Breast epithelium (tissue), 4 donors: ENCODE measurements at places on chromosomes 5 and 9.

DNA sequence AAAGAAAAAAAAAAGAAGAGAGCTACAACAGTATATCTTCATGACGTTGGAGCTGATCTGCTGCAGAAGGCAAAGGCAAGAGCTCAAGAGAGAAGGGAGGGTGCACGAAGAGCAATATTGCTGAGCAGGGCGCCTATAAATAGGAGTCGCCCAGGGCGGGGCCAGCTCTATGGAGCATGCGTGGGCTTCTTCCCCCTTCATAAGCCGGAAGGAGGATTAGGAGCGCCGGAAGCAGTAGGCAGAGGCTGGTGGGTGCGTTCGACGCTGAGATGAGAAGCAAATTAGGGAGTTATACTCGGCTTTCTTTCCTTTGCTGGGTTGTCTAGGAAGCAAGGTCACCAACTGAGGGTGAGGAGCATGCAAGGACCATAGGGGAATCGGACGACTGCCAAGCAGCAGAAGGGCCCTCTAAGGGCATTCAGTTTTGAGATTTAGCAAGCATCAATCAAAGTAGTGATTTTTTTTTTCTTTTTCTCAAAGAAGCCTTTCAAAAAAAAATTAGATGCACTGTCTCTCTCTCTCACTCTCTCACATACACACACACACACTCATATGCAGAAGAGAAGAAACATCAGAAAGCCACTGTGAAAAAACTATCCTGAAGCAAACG lies 496.7 kb downstream of the ENC1 start:
- H3K4me3 ChIP-seq: no peak overlapping the region
- no peaks in the 10 kb centered on the region for H3K4me1 ChIP-seq
- H3K36me3 ChIP-seq: no peaks in the 10 kb centered on the region
- H3K27me3 ChIP-seq: no peaks in the 10 kb centered on the region
- no peak overlapping the region for H3K27ac ChIP-seq

DNA sequence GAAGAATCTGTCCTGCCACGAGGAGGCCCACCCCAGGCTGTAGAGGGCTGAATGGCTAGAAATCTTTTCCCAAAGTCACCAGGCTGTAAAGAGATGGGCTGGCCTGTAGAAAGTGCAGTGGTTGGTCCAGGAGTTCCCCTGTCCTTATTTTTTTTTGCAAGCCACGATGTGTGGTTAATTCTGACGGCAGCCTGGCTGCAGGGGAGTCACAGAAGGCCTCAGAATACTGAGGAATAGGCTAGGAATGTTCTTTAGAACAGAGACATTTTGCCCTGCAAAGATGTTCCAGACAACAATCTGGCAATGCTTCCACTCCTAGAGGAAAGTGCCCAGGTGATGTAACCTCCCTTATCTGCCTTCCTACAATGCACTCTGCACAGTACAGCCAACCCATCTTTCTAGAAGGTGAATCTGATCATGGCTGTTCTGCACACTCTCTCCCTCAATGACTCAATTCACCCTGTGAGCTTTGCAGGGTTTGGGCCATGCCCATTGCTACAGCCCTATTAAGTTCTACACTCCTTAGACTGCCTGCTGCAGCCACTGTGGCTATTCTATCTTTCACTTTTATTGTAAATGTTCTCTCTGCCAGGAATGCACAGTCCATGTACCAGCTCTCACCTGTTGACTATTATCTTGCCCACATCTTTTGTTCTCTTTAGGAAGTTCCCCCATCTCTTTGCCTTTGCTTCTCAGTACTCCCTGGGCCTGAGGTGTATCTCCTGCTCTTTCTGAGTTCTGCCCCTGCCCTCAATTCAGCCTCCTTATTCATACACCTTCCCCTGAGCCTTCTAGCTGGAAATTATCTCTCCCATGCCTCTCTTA lies 377.8 kb upstream of the CLINT1 start:
- no peaks in the 10 kb centered on the region for H3K36me3 ChIP-seq
- no peaks in the 10 kb centered on the region for H3K27me3 ChIP-seq
- no peak for DNase-seq
- H3K4me3 ChIP-seq: no peak overlapping the region
- no peaks in the 10 kb centered on the region for H3K4me1 ChIP-seq

GRCh38 chr9:134519375-134520070 lies 122.1 kb upstream of the COL5A1 start:
- H3K27me3 ChIP-seq: no peaks in the 10 kb centered on the region
- H3K36me3 ChIP-seq: no peaks in the 10 kb centered on the region
- H3K4me1 ChIP-seq: no peaks in the 10 kb centered on the region
- no peak overlapping the region for H3K4me3 ChIP-seq
- no peak overlapping the region for H3K27ac ChIP-seq

DNA sequence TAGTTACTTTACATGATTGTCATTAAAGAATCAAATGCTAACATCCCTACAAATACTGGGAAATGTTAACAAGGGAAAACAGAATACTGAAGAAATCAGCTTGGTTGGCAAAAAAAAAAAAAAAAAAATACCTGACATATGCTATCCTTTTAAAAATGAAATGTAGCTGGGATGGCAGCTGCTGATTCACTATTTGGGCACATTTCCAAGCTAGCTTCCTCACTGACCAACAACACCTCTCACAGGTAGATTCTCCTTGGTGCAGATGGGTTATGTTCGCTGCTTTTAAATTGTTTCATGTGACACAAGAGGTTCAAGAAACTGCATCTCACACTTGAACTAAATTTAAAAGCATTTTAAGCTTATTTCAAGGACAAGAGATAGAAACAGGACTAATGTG lies 6.1 kb upstream of the PRUNE2 start:
- no peaks in the 10 kb centered on the region for H3K4me1 ChIP-seq
- no peak overlapping the region for H3K4me3 ChIP-seq
- no peaks in the 10 kb centered on the region for H3K27me3 ChIP-seq

GRCh38 chr5:17402289-17403121 lies 95.5 kb upstream of the TAF11L2 start:
- no peaks in the 10 kb centered on the region for H3K27me3 ChIP-seq
- no peak overlapping the region for H3K27ac ChIP-seq
- DNase-seq: no peak
- H3K4me3 ChIP-seq: no peak overlapping the region
- no peaks in the 10 kb centered on the region for H3K4me1 ChIP-seq

DNA sequence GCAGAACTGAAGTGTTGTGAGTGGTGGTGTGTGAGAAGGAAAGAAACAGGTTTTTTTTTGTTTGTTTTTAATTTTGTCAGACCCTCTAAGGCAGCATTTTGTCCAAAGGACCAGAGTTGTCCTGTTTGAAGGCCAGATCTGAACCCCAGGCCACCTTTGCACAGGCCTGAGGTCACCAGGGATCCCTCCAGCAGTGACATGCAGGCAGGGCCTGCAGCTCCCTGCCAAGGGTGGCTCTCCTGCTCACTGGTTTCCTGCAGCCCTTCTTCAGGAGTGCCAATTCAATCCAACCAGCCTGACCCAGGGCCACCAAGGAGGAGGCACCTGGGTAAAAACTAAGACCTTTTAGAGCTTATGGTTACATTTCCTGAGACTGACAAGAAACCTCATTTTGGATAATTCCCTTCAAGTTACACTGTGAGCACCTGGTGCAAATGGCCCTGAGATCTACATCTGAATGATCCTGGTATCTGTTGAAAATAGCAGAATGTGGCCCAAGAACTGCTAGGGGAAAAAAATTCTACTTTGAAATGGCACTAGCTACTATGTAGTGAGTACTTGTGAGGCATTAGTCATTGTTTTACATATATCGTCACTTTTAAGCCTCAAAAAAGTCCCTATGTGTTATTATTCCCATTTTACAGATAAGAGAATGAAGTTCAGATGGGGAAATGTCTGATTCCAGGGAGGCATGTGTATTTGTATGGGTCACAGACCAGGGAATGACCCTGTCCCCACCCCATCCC lies 33.5 kb upstream of the SMU1 start:
- no peak overlapping the region for H3K27ac ChIP-seq
- peaks cover 17% of the 10 kb centered on the region for H3K4me1 ChIP-seq
- H3K36me3 ChIP-seq: no peaks in the 10 kb centered on the region
- no peak for DNase-seq
